Ascending aorta (tissue), 2 donors: ENCODE measurements at places on chromosomes 6 and 20. TPM values are rescaled to one million over a fixed set of nuclear protein-coding genes. Genes with fewer than 3 reads are reported as not detected.

DNA sequence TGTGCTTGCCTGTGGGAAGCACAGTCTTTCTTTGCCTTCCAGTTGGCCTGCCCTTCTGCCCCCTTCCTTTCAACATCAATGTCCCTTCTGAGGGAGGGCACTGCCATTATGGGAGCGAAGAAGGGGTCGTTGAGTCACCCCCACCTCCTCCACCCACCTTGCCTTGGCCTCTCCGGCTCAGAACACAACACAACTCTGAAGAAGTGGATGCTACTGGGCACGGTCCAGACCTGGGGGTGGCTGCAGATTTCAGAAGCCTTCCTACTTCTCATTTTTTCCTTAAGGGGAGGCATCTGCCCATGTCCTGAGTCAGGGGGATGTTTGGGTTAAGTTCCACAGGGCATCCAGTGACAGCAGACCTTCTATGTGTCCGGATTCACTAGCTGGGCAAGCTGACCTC is 72.1 kb downstream of the GFOD1 start:
- DNase-seq = no peak

The APMAP gene
- 44.8 TPM for total RNA-seq

- DNase-seq = no peak
Measured at GRCh38 chr20:19996917-19997316, 20.2 kb upstream of the NAA20 start.

- DNase-seq = no peak
Measured at GRCh38 chr20:50040432-50041245, 57.9 kb downstream of the SNAI1 start.

The CST4 gene
- not detected for total RNA-seq

DNA sequence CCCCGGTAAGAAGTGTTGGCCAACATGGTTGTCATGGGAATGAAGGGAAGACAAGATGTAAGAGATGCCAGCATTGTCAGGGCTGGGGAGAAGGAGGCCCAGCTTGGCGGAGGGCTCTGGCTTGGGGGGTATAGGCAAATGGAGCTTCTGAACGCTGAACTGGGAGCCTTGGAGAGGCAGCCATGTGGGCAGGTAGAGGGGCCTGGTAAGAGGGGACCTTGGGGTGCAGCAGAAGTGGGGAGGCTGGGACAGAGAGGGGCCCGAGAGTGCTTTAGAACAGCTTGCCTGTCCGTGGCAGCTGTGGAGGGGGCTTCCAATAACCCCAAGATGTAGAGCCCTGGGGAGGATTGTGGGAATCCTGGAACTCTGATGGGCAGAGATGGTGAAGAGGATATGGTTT is 3.0 kb downstream of the SLC22A1 start:
- no peak for DNase-seq

The GPR63 gene
- 0.85 TPM for total RNA-seq

GRCh38 chr6:87698547-87699006 is 3.5 kb downstream of the AKIRIN2 start:
- no peak for DNase-seq

- DNase-seq = no peak
Measured at GRCh38 chr6:15264902-15265761, 19.3 kb downstream of the JARID2 start.
